ENCODE measurements at places on chromosomes 7 and 10.

DNA sequence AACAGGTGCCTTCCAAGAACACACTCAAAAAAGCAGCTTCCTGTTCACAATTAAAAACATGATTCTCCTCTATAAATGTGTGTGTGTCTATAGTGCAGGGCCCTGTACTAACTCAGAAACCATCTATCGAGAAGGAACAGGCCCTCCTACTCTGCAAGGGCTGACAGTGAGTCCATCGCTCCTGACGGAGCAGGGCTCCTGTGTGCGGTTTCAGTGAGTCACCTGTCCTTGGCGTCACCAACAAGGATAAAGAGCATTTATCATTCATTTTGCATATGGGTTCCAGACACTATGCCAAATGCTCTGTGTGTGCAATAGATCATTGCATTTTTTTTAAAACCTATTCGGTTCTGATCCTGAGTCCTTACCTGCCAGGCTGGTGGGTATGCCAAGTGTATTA, 63.7 kb downstream of the TACC2 start:
- no peak for DNase-seq

DNA sequence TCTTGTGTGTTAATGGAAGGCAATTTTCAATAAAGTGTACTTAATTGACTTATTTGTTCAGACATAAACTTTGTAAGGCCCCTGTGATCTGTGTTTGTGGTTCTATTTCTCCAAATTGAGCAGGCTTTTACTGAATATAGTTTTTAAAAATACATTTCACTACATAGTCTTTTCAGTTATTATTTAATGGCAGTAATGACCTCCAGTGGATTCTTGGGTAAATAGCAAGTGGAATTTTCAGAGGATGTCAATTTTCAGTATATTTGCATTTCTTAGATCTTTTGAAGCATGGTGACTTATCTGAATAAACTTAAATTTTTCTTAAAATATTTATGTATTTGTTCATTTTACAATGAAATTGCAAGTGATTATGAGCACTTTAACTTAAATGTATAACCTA, 203.1 kb upstream of the PCLO start:
- DNase-seq: no peak

DNA sequence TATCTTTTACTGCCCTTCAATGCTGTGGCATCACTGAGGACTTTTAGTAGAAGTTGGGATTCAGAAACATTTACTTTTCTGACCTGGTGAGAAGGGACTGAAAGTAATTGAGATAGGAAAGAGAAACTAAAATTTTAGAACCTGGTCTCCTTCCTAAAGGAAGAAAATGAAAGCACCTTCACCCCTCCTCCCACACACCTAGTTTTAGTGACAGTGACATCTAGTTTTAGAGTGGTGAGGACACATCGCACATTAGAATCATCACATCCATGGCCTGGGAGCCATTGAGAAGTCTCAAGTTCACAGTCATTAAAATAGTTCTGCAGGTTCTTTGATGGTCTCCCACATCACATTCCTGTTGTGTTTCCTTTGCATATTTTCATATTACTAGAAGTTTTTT, 16.1 kb downstream of the TAS2R41 start:
- peak; percentile 44 for DNase-seq

DNA sequence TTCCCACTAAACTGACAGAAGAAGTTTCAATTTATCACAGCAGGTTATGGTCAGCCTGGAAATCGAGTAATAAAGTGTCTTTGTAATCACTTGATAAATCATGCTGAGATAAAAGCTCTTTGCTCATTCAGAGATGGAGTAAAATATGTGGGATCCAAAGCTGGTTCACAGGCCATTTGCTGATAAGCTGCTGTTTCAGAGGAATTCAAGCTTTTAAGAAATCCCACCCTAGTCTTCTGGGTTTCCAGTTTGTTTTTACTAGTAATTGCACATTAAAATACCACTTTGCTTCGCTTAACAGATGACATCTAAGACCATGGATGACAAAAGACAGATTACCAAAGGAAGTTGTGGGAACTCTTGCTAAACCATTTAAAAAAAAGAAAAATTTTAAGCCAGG, 37.4 kb upstream of the CDK6 start:
- DNase-seq: no peak

DNA sequence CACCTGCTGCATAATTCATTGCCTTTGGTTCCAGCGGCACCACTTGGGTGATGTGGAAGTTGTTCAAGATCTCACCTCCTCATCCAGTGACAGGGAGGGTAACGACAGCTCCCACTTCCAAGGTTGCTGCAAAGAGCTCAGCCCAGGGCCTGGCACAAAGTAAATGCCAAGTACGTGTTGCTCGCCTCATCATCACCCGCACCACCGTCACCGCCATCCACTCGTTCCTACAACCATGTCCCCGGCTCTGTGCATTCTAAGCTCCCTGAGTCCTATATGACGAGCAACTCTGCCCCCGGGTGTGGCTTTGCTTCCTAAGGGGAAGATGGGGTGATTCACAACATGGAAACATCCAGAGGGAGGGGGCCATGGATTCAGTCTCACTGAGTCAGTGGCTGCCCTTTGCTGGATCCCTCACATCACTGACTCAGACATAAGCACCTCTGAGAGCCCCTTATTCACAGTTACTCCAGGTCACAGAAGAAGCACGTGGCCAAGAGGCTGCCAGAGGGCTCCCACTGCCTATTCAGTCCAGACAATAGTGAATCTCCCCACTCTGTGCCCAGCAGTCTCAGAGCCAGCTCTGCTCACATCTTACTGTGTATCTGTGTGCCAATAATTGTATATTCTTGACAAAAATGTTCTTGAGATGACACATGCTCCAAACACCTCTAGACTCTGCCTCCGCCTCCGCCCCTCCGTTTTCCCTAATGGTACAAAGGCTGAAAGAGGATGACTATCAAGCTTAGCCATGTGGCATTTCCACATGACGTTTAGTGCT, 159.1 kb downstream of the GFRA1 start:
- no peak for DNase-seq

- DNase-seq: no peak
Measured at GRCh38 chr10:79472449-79472848, 27.0 kb upstream of the ZCCHC24 start.

DNA sequence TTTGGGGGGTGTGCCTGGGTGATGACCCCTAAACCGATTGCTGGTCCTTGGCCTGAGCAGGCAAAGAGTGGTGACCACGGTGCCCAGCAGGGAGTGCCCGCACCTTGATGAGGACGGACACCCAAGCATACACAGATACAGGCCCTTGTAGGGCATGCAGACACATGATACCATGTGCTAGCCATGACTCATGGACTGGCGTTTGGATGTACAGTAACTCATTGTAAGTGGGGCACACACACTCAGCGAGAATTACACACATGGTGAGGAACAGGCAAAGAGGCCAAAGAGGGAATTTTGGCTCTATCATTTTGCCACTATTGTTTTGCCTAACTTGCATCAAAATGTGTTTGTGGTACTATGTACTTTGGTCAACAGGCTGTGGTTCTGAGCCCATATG, 24.1 kb downstream of the KAZALD1 start:
- no peak for DNase-seq

GRCh38 chr10:78047314-78047891, 13.7 kb downstream of the RPS24 start:
- DNase-seq: peak; percentile 84

DNA sequence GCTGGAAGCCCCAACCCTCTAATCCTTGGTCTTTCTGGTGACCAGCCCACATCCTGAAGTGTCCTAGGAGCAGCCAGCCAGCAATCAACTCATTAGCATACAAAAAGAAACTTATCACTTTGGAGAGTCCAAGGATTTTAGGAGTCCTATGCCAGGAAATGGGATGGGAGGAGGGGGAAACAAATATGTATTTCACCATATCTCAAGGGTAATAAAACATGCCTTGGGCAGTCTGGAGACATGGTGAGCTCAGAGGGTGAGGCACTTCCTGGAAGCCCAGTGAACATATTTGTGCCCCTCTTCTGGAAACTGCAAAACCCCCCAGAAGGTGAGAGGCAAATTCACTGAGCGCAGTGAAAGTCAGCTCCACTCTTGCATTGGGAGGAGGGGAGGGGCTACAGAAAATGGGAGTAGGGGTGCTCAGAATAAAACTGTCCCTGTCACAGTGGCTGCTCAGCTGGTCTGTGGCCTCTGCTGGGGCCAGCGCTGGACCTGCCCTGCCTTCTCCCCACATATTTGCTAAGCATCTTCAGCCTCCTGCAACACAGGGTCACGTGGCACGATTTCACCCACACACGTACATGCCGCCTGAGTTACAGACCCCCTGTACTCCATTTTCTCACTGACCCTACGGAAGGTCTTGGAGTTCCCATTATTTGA, 17.7 kb upstream of the ZMIZ1 start:
- no peak for DNase-seq

DNA sequence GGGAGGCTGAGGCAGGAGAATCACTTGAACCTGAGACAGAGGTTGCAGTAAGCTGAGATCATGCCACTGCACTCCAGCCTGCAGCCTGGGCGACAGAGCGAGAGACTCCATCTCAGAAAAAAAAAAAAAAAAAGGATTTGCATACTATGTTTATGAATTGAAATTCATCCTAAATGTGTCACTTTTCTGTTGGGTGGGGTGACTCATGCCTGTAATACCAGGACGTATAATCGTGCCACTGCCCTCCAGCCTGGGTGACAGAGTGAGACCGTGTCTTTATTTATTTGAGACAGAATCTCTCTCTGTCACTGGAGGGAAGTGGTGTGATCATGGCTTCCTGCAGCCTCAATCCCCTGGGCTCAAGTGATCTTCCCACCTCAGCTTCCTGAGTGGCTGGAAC, 5.8 kb downstream of the ZNF212 start:
- peak; percentile 28 for DNase-seq

GRCh38 chr10:91672021-91672608, 39.2 kb upstream of the PPP1R3C start:
- DNase-seq: no peak

Measured in suppressor macrophage treated with lipopolysaccharide for 1 hour (primary cell).